T1000 (cell line): ENCODE measurements at places on chromosomes 12 and 14.

GRCh38 chr12:118645219-118645618, 268.9 kb downstream of the SUDS3 start:
- peak; percentile 90 for DNase-seq

- no peak for DNase-seq
These were observed 596 bp upstream of the ZBTB39 start for GRCh38 chr12:57006809-57007475.

- no peak for DNase-seq
These were observed 16.4 kb downstream of the CEP170B start for GRCh38 chr14:104881369-104881979.

- DNase-seq = no peak
These were observed 70.1 kb downstream of the PHETA1 start for GRCh38 chr12:111298582-111299436.

DNA sequence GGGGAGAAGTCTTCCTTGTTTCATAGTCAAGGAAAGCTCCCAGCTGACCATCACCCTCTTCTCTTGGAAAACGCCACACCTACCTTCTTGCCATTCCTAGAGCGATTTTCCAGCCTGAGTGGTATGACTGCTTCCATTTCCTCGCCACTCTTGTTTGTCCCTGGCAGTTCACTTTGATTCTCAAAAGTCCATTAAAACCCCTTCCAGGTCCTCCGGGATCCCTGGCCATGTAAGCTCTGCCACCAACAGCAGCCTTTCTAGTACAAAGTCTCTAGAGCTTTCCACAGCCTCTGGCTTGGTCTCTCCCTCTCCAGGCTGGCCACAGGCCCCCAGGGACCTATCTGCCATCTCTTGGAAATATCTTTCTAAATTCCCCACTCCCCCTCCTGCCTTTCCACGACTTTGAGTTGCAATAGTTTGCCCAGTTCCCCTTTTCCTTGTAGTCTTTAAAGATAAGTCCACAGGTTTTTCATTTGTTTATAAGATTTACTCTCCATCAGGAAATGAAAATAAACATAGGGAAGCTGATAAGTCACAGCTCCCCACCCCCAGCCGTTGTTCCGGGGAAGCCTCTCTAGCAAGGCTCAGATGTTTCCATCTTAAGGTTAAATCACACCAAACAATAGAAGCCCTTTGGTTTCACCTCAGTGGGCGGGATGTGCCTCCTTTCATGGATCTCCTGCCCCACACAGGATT, 42.9 kb upstream of the SINHCAF start:
- no peak for DNase-seq

DNA sequence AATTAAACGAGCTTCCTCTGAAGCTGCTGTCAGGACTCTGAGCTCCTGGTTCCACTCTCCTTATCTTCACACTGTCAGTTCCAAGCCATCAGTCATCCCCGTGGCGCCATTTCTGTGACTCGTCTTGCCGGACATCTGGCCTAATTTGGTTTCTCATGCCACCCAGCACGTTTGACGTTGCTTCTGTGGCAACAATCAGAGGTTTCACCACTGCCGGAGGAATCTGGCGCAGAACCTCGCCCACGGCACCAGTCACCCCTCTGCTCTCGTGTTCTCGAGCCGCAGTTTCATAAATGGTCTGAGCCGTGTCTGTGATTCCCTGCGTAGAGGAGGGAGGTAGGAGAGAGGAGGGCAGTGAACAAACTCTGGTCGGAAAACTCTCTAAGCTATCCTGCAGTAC, 29.7 kb downstream of the BDKRB1 start:
- no peak for DNase-seq

- no peak for DNase-seq
These were observed 62.6 kb downstream of the DCAF5 start for GRCh38 chr14:69090187-69090789.

GRCh38 chr12:132456944-132457495, 32.9 kb upstream of the FBRSL1 start:
- DNase-seq = no peak

DNA sequence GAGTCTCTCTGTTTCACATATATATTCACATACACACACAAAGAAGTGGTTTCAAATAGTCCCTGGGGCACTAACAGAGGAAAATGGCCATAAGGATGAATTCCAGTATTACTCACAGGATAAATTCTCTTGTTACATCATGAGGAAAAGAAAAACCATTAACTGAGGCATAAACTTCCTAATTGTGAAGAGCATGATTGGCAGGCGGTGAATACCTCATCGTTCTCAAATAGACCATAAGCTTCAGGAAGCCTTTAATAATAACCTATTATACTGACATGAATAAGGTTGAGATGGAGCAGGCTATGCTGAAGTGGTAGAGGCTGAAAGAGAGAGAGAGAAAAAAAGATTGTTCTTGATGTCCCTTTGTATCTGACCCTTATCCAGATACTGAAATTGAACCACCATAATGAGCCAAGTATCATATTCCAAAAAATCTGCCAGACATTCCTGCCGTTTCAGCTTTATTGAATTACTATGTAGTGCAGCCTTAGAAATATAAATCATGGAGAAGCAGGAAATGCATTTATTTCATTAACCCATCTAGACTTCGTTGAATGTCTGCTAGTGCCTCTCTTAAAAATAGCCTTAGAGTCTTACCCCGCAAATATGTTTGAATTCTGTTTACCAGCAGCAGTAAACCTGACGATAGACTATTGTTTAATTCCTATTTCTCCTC, 86.8 kb downstream of the NUAK1 start:
- no peak for DNase-seq

DNA sequence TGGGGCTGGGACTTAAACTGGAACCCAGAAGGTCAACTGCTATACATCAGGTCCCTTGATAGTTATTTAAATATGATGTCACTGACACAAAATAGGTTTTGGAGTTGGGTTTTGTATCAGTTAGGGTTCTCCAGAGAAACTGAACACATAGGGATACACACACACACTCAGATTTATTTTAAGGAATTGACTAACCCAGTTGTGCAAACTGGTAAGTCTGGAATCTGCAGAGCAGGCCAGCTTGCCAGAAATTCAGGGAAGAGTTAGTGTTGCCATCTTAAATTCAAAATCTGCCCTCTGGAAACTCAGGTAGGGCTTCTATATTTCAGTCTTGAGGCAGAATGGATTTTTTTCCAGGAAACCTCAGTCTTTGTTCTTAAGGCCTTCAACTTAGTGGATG, 36.9 kb downstream of the MAPK1IP1L start:
- DNase-seq = no peak

DNA sequence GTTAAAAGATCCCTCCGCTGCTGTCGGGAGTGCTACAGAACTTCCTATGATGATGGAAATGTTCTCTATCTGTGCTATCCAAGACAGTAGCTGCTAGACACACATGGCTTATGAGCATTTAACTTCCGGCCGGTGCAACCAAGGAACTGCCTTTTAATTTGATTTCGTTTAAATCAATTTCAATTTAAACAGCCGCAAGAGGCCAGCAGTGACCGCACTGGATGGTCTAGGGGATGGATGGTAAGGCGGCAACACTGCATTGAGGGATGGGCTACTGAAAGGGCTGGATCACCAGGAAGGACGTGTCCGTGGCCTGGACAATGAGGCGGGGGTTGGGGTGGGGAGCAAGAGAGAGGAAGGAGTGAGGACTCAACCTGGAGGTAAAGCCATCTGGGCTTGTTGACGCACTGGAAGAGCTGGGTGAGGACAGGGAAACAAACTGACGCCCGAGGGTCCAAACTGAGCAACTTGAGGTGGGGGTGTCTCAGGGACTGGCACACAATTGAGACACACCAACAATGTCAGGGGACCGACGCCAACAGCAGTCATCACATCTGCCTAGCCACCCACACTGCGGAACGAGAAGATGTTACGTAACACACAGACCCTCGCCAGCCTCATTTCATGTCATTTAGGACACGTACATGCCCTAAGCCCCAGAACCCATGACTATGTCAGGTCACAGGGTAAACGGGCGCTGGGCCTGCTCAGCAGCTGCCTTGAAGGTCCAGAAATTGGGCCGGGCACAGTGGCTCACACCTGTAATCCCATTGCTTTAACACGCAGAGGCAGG, 57.6 kb downstream of the SCARB1 start:
- DNase-seq = no peak

GRCh38 chr12:101775816-101776215, 36.6 kb upstream of the SYCP3 start:
- no peak for DNase-seq

DNA sequence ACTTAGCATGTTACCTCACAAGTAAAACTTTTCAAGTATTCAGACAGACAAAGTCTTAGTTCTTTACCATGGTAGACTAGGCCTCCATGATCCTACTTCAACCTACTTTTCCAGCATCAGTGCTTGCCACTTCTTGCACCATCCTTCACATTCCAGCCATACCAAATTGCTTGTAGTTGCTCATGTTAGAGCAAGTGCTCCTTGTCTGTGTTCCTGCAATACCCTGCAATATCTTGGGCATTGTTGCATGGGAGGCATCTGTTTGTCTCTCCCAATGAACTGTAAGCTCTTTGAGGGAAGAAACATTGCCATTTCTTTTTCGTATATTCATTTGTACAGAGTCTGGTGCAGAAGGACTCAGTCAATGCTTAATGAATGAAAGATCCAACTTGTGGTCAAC, 78.0 kb downstream of the SRGAP1 start:
- DNase-seq = no peak

DNA sequence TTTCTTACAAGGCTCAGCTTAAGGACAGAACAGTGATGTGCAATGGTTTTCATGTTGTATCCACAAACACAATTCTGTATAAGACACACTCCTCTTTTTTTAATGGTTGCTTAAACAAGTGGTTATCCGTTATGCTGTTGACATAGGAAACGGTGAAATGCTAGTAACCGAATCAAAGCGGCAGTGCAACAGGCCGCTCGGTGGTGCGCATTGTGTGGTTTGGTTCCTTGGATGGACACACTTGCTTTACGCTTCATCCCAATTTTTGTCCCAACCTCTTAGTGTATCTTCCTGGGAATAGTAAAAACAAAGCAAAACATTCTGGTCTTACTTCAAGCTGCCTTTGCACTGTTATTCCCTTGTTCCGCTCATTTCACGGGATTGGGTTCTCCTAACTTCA, 650 bp upstream of the PTGER2 start:
- no peak for DNase-seq

- no peak for DNase-seq
These were observed 1.1 kb downstream of the ANKRD52 start for GRCh38 chr12:56257071-56257470.

DNA sequence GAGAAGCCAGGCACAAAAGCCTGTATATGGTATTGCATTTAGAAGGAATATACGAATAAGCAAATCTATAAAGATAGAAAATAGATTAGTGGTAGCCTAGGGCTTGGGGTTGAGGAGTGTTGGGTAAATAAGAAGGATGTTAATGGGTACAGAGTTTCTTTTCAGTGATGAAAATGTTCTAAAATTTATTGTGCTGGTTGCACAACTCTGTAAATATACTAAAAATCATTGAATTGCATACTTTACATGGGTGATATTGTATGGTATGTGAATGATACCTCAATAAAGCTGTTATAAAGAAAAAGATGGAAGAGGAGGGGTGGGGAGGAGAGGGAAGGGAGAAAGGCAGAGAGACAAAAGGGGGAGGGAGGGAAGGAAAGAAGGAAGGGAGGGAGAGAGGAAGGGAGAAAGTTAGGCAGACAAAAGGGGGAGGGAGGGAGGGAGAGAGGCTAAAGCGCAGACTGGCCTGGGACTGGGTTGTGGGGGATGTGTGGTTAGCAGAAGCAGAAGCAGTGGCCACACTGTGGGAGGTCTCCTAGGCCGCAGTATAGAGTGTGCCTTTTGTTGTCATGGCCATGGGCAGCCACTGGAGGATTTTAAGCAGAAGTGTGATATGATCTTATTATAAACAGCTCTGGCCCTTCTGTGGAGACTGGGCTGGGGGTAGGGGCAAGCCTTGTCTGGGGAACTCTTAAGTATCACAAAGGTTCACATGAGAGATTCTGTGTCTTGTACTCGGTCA, 73.6 kb upstream of the ELK3 start:
- DNase-seq = no peak

- no peak for DNase-seq
These were observed 934.4 kb downstream of the FLRT2 start for GRCh38 chr14:86464341-86464740.

GRCh38 chr12:107130830-107131611, 37.7 kb upstream of the CRY1 start:
- no peak for DNase-seq

DNA sequence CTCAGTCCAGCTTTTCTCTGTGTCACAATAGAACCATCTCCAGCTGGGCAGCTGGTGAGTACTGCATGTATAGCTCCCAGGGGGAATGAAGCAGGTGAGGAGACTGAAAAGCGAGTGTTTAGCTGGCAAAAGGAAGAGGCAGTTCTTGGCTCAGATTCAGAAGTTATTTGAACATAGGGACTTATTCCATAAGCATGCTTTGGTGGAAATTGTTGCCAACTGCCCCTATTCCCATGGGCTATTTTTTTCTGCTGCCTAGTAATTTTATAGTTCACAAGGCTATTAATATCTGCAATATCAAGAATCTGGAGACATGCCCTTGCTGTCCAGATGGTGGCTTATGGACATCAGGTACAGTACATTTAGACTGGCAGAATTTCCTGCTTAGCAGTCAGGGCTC, 1112.7 kb downstream of the LRFN5 start:
- no peak for DNase-seq

DNA sequence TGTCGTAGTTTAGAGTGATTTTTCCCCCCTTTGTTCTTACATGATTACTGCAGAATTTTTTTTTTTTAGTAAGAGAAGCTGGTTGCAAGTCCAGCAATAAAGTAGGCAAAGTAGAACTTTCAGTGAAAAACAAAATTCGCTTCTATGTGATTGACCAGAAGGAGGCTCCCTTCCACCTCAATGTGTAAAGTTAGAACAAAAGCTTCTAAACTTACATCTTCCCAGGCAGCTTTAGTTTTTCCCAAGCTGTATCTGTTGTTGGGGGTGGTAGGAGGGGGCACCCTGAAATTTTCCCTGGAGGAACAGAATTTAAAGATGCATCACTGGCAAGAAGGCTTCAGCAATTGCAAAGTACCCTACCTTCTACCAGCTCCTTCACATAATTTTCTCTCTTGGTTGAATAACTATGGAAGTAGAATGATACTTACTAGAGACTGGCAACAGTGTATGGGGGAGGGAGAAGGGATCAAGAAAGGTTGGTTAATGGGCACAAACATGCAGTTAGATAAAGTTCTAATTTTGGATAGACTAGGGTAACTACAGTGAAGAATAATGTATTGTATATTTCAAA, 87.3 kb upstream of the E2F7 start:
- no peak for DNase-seq
